NCI-H1092 (cell line): ENCODE measurements at places on chromosomes 5 and 9.

- no peak for DNase-seq
Measured at GRCh38 chr5:142048272-142048671, 35.4 kb upstream of the GNPDA1 start.

GRCh38 chr9:133419005-133419404 lies 1.2 kb upstream of the REXO4 start:
- no peak for DNase-seq

DNA sequence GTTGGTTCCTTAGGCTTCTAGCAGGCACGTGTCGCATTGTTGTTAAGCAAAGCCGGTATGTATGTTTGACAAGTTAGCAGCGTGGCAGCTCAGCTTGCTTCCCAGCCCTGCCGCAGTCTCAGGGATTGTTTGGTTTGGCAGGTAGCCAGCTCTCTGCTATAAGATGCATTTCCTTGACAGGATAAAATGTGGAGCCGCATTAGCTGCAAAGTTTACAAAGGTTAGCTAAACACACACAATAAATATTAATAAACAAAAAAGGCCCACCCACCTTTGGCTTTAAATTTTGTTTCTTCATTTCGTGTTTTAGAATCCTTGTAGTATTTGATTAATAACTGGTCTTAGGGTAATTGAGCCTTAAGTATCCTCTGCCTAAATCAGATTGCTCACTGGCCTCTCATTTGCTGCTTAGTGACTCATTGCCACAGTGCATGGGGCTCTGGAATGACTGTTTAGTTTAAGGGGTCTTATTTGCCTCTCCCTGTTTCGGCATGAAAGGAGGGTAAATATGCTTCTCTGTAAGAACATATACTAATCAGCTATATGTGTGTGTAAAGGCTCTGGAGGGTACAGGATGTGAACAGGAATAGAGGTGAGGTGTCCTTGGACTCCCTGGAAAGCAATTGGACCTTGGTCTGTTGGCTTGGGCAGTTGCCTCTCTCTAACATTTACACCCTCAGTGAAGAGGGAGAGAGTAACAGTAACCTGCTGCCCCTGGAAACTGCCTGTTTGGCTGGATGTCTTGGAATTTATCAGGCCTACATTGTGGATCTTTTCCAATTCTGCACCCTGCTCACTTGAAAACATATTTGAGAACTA lies 122.0 kb downstream of the GDNF start:
- DNase-seq: peak; percentile 68

DNA sequence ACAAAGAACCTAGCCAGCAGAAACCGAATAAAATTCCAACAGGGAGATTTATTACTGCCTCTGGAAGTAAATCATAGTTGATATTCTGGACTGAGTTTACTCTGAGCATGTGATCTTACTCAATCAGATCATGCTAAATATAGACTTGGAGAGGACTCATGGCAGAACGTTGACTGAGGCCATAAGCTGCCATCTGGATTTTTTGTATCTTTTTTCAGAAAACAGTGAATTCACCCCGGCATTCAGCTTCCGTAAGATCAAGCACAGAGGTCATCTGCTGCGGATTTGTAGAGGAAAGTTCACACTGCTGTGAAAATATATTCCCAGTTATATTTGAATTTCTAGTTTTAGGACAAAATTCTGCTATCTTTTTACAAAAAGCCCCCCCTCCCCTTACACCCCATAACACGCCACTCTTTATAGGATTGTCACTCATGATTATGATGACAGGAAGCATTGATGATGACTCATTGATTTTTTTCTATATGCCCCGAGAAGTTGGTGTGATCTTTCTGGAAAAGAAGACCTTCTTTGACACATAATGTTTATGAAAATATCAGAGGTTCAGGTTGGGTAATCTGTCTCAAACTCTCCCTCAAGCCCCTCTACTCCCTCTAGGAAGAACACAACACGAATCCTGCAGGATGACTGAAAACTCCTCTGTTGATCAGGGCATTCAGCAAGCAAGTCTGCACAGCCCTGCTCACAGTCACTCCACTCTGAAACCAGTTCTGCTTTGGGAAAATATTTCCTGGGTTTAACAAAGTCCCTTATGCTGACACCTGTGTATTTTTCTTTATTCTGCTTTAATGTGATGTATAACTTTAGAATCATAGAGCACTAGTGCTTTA lies 70.8 kb downstream of the NXNL2 start:
- DNase-seq: no peak

DNA sequence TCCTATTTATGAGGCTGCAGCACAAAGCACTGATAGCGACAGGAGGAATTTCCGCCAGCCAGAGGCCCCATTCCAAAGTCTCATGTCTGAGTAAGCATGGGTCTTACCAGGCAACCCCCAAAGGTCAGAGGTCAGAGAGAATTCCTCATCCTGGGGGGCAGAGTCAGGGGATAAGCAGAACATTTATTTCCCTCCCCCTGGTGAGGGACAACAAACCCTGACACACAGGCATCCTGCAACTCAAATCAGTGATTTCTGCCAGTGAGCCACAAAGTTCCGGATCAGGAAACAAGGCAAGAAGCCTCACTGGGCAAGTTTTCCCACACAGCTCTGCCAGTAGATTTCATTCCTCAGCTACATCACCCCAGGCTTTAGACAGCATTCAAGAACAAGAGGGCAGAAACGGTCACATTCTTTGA lies 37.0 kb downstream of the ADAMTS12 start:
- DNase-seq: no peak
